Skeletal muscle cell (primary cell): ENCODE measurements at places on chromosomes 6 and 20.

DNA sequence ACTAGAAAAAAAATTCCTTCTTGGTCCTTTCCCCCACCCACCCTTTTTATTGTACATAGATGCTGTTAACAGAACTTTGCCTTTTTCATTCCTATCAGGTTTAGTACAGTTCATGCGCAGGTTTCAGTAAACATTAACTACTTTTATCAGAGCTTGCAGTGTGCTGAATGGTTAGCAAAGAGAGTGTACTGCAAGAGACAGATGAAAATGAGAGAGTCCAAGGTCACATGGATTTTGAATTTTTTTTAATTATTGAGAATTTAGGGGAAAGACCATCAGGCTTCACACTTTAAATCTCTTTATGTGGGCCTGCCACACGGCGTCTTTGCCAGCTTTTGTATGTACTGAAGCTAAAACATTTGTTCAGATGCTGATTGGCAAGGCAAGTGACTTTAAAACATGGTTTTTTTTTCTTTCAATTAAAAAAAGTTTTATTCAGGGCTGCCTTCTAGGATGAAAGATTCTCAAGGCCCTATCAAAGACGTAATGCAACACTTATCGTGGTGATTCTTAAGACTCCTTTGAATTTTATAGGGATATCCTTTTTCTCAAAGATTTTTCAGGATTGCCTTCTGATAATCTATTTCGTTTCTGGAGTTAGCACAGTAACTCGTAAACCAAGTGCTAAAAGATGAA, 32.2 kb downstream of the RREB1 start:
- DNase-seq: no peak

GRCh38 chr6:169568314-169569087, 133.3 kb downstream of the WDR27 start:
- DNase-seq: no peak

DNA sequence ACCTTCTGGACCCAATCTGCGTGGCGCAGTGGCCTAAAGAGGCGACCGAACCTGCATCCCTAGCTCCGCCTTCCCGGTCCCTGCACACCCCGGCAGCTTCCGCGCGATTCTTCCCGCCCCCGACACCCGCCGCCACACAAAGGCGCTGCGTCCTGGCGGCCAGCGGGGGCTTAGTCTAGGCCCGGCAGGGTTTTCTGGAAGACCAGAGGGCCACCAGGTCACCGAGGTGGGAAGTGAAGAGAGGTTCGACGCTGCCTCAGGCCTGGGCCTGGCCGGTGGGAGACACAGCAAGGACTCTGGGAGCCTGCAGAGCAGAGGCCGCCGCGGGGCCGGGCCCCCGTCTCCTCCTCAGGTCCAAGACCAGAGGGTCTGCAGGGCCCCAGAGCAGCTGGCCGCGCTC, 154.9 kb downstream of the OR2B2 start:
- no peak for DNase-seq

- no peak for DNase-seq
These were observed 9.1 kb upstream of the INSM1 start for GRCh38 chr20:20358801-20359200.

DNA sequence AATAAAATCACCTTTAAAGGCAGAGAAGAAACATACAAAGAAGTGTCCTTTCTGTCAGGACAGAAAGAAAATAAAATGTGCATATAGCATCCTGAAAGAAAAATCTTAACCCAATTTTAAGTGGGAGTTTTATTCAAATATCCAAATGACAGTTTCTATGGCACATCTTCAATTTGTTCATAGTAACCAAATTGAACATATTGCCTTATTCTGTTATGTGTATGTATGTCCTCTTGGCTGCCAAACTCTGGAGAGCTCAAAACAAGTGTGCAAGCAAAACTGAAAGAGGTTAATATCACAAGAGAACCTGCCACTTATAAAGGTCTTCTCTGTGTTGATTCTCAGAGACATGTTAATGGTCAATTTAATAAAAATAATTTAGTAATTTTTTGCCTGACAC, 334.7 kb downstream of the BCKDHB start:
- no peak for DNase-seq

GRCh38 chr6:125913864-125914351, 42.7 kb upstream of the HINT3 start:
- DNase-seq: peak; percentile 95

- DNase-seq: no peak
These were observed at the start of gene RNF39 for GRCh38 chr6:30075094-30075789. Gene RNF39, minus strand, starts transcription at chr6:30075769. Its CDS starts 184 bp downstream, at chr6:30075585.

DNA sequence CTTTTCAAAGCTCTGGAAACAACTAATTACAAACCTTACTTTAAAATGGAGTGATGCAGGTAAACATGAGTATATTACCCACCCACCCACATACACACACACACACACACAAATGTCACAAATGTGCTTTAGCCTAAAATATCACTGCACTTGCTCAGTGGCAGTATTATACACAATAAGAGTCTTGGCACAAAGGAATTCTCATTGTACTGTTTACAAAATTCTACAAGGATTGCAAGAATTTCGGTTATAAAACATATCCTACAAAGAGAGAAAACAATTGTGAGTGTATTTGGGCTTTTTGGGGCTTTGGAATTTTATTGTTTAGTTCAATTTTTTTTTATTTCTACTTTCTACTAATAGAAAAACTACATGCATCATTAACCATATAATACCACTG, 113.2 kb upstream of the BEND6 start:
- no peak for DNase-seq

GRCh38 chr6:22821664-22822320, 252.4 kb downstream of the HDGFL1 start:
- peak; percentile 64 for DNase-seq

- DNase-seq: no peak
These were observed 225.4 kb upstream of the TSHZ2 start for GRCh38 chr20:52746770-52747169.
